ENCODE measurements at places on chromosomes 6 and 20.
A peak's percentile ranks its signal among the peaks of the same experiment; 100 is the strongest.

GRCh38 chr6:143802833-143803565, 40.1 kb upstream of the LTV1 start:
- no peak for DNase-seq

DNA sequence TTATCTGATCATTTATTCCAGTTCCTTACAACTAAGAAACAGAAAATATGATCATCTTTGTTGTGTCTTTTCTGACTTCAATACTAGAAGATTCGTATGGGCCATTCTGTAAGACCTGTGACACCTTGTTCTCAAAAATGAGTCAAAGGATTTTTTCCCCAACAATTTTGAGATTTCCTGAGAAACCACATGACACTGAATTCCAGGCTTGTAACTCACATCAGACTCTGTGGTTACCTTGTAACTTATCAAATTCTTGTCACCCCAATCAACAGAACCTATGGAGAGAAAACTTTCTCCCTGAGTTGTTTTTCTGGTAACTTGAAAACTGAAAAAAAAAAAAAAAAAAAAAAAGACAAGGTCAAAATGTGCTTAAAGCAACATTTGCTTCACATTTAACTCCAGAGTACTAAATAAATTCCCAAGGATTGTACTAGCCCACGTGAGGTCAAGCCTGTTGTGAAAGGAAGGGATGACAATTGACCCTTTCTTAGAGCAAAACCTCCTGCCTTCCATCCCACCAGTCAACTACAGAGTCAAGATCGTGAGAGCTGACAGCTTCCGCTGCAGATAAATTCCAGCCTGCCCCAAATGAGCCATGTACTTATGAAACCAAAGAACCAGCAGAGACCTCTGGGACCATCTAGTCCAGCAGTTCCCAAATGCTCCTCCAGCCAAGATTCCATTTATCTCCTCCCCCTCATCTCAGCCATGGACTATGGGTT, 140.3 kb downstream of the TBX18 start:
- peak; percentile 39 for DNase-seq

DNA sequence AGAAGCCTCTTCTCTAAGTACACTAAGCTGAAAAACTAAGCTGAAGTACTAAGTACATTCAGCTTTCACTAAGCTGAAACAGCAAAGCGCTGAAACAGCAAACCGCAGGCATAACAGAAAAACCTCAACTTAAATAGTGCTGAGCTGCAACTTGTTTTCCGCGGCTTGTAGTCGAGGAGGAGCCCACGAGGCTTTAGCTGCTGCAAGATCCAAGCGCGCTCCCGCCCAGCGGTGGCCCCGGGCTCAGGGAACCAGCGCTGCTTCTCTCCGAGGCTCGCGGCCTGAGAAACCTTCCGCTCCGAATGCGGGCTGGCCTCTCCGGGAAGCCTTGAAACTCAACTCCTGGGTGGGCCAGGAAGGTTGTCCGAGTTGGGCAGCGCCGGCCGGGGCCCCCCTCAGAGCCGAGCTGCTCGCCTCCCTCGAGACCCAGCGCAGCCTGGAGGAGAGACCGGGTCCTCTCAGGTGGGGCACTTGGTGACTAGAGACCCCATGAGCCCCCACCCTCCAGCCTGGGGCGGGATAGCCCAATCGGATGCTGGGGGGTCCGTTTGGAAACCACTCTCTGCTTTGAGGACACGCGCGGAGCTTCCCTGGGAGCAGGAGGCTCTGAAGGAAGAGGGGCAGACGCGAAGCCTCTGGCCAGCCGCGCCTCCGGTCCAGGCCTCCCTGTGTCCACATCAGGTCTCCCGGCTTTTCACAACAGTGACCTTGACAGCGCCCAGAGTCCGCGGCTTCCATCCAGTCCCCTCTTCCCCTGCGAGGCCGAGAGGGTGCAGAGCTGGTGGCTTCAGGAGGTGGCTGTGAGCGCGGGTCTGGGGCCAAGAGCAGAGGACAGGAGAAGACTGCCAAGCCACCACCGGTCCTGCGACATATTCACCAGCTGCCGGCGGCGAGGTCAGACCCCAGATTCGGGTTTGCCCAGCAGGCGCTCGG, 38.1 kb upstream of the HLA-E start:
- DNase-seq: no peak

DNA sequence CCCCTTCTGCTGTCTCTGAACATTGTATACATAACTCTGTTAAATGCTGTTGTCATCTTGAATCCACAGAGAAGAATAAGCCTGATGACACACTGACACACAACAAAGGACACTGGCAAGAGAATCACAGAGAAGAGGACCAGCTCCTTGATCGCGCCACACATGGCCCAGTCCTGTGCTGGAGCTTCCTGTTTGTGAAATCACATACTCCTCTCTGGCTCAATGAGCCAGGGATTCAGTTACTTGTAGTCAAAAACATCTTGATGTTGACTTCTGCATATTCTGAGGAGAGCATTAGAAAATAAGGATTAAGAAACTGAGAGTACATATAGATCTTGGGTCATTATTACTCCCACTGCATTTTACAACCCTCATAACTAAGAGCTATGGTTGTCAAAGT, 100.1 kb downstream of the EPB41L2 start:
- DNase-seq: no peak

DNA sequence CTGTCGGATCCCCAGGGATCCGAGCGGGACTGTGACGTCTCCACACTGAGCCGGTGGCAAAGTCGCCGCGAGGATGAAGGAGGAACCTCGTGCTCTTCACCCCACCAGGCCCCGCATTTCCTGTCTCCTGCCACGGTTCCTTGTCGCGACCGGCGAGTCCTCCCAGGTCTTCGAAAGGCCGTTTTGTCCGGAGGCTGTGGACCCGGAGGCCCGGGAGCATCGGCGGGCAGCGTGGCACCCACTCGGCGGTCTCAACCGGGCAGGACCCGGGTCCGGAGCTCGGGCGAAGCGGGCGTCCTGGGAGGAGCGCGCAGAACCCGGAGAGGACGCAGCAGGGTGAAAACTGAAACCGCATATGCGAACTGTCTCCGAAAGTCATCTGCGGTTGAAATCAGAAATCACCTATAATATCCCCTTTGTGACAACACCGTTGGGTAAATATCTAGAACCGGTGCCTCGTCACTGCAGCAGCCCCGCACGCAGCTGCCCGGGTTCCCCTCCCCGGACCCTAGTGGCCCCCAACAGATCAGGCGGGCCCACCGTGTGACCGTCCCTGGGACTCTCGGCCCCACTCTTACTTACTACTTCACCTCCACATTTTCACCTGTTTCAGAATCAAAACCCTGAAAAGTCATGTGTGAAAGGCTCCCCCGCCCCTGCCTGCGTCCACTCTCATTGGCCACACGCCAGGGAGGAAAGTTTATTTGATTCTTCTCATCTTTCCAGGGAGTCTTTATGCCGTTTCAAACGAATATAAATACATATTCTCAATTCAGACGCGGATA, 3.1 kb upstream of the ULBP2 start:
- no peak for DNase-seq

Data from H54 (cell line).